Right renal pelvis (tissue), 4 donors: ENCODE measurements at places on chromosomes 16 and 17. TPM values are rescaled to one million over a fixed set of nuclear protein-coding genes. Genes with fewer than 3 reads are reported as not detected.

Gene LGALS9B
- not detected for polyA plus RNA-seq

Gene GPR142
- polyA plus RNA-seq = not detected

Gene KRT40
- not detected for polyA plus RNA-seq

Gene QRICH2
- 5.9 TPM for polyA plus RNA-seq

Gene ZNF385C
- polyA plus RNA-seq = 7.4 TPM

Gene SERPINF2
- polyA plus RNA-seq = 81.8 TPM

Gene PLCG2
- 48.8 TPM for polyA plus RNA-seq

GRCh38 chr16:29710227-29711219, 31.5 kb downstream of the QPRT start:
- peak; percentile 50 for DNase-seq

DNA sequence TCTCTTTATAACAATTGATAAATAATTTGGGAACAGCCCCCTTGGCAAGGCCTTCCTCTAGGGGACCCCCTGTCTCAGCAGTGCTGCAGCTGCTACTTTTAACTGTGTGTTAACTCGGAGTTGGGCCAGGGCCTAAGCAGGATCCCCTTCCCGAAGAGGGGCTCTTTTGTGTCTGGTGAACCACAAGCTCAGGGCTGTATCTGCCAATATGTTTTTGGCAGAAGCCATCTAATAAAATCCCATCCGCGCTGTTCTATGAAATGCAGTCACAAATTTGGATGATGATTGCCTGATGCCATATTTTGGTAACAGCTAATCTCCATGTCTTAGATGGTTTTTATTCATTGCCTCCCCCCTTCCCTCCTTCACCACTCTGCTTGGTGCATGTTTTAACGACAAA, 267.7 kb downstream of the FTO start:
- DNase-seq = no peak

- no peak for DNase-seq
Measured at GRCh38 chr16:71467810-71468209, 5.8 kb upstream of the ZNF23 start.

GRCh38 chr17:49399995-49400394, 14.7 kb downstream of the PHB1 start:
- DNase-seq = no peak

DNA sequence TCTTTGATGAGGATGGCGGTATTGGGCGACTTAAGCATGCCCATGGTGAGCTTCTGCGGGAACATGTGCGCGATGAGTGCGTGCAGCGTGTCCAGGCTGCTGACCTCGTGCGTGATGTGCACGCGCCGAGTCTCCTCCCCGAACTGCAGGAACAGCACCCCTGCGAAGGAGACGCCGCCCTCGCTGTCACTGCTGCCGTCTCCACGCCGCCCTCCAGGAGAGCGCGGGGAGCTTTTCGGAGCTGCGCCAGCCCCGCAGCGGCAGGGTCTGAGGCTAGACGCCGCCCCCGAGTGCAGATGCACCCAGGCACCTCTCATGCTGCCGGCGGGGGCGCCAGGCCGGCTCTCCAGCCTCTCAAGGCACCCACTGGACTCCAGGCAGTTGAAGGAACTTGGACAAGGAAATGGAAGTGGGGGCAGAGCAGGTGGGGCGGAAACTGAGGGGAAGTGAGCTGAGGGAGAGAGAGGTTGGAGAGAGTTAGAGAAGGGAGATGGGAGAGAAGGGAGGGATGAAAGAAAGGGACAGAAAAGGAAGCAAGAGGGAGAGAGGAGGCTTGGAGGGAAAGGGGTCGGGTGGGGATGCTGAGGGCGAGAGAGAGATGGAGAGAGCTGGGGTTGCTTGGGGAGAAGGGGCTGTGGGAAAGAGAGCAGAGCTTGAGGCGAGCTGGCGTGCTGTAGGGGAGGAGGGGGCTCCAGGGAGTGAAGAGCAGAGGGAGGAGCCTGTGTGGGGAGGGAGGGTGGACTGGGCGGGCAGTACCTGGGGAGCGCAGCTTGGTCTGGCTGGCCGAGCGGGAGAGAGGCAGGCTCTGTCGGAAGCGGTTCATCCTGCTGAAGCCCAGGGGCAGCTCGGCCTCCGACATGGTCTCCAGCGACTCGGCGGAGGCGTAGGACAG, 42.1 kb downstream of the SRCIN1 start:
- DNase-seq = no peak

DNA sequence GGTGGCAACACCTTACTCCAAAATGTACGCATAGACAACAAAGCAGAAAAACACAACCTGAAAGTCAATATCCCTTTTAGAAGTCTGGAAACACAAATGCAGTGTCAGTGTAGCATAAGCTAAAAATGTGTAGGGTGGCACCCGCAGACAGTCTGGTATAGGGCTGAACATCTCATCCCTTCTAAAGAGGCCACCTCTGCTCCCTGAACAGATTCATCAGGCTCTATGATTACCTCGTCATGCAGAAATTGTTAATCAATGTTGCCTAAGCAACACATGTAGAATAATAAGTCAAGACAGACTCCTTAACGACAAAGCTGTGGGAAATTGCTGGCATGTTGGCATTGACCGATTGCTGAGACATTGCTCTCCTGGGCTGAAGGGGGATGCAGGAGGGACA, 33.3 kb upstream of the ERCC4 start:
- DNase-seq = no peak

GRCh38 chr17:8791910-8792270, 7.3 kb downstream of the MFSD6L start:
- no peak for DNase-seq

DNA sequence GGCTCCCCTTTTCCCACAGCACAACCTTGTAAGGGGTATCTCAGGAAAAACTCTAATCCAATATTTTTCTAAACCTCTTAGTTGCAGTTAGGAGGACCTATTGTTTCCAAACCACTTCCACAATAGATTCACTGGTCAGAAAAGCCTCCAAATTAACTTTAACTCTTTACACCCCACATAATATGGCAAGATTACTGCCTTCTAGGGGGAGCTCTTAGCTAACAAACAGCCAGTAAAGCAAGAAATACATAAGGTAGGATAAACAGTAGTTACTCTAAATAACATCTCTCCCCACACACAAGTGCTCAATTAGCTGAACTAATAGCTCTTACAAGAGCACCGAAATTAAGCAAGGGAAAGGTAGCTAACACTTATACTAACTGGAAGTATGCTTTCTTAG, 192.1 kb upstream of the KIF2B start:
- DNase-seq = no peak

GRCh38 chr17:33127706-33128105, 136.1 kb downstream of the SPACA3 start:
- DNase-seq = no peak

DNA sequence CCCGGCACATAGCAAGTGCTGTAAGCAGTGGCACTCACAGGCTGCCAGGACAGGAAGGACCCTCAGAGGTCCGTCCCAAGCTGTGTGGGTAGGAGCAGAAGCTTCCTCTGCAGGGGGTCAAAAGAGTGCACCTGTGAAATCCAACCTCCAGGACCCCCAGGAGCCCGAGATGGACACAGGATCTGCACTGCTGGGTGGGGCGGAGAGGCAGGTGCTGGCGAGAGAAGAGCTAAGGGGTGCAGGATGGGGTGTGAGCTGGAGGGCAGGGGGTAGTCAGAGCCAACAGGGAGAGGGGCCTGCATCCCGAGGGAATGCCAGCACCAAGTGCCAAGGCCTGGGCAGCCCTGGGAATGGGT, 650 bp upstream of the AANAT start:
- DNase-seq = no peak

GRCh38 chr17:60563743-60564142, 36.2 kb upstream of the PPM1D start:
- no peak for DNase-seq

DNA sequence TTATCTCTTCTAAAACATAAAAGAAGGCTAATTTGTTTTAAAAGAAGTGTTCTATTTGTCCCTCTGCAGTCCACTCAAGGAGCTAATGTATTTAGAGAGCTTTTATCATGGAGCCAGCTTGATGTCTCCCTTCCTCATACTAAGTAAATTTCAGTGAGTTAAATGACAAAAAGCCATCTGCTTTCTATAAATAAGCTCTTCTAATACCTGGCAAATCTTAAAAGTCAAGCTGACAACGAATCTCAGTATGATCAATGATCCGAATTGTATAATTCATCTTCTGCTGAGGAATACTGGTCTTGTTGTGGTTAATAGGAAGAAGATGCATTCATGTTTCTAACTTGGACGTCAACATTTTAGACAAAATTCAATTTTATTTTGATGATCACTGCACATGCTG, 1390.7 kb downstream of the CDH8 start:
- DNase-seq = no peak

DNA sequence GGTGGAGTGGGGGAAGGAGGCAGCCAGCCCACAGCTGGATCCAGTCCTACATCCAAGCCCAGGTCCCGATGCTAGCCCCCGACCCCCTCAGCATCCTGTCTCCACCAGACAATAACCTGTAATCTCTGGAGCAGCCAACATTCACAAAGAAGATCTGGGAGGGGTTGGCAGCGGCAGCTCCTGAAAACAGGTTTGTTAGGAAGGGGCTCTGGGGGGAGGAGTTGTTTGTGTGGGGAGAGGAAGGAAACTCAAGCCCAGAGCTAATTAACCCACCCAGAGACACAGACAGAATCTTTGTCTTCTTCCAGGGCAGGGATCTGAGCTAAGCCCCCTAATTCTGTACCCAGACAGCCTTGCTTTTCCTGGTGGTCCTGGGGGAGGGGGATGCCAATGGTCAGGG, 4.6 kb upstream of the C17orf113 start:
- DNase-seq = no peak

DNA sequence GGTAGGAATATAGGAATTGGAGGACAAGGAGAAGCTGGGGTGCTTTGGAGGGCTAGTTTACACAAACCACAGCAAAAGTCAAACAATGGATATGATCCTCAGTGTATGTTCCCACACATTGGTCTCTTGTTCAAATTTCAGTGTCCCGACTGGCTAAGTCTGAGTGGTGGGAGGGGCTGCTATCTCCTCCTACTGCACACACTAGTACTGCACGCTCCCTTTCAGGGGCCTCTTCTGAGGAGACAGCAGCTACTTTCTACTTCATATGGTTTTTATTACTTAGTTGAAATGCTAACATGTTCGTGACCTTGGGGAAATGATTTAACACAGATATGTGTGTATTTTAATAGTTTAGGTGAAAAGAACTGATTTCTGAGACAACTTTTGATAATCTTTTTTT, 18.8 kb upstream of the KRT10 start:
- no peak for DNase-seq
